AG08396 (cell line): ENCODE measurements at places on chromosomes 3 and 15.

- DNase-seq = peak; percentile 40
Measured at GRCh38 chr15:60835974-60836373, 357.0 kb upstream of the ICE2 start.

DNA sequence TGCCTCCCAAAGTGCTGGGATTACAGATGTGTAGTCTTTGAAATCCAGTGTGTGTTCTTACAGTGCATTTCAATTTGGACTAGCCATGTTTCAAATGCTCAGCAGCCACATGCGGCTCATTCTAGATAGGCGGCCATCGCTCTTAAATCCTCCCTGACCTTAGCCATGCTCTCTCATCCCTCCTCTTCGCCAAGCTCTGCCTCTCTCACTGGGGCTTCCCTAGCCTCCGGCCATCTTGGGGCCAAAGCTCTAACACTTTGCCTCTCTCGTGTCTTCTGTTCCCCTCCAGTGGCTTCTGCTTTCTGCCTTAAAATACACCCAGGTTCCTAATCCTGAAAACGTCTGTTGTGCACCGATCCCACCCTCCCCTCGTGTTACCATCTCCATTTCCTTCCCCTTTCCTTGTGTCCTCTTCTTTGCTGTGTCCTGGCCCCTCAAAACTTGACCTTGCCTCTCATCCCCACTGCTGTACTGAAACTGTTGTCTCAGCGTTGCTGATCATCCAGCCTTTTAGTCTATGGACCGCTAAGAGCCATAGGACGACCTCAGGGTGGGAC, 1.4 kb upstream of the GHRL start:
- no peak for DNase-seq

GRCh38 chr15:71435552-71435951, 320.3 kb downstream of the THSD4 start:
- DNase-seq = no peak

- no peak for DNase-seq
Measured at GRCh38 chr3:63042833-63043232, 167.6 kb upstream of the CADPS start.

DNA sequence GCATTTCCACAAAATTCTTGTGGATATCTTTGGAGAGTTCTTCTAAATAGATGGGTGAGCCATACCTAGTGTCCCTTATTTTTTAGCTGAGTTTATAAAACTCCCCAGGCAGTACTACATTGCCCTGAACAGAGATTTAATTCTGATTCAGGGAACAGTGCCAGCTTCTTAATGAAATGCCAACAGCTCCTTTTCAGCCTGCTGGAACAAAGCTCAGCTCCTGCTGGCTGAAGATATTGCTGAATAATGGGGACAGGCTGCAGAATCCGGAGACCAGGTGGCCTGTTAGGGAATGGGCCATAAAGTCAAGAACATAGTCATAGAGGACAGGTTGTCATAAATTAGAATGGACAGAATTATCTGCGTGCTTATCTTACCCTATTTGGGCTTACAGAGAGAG, 8.9 kb downstream of the HGD start:
- no peak for DNase-seq

GRCh38 chr3:117722856-117723255, 1013.3 kb downstream of the TUSC7 start:
- DNase-seq = no peak

GRCh38 chr3:127884041-127884440, 31.0 kb upstream of the KBTBD12 start:
- DNase-seq = no peak

DNA sequence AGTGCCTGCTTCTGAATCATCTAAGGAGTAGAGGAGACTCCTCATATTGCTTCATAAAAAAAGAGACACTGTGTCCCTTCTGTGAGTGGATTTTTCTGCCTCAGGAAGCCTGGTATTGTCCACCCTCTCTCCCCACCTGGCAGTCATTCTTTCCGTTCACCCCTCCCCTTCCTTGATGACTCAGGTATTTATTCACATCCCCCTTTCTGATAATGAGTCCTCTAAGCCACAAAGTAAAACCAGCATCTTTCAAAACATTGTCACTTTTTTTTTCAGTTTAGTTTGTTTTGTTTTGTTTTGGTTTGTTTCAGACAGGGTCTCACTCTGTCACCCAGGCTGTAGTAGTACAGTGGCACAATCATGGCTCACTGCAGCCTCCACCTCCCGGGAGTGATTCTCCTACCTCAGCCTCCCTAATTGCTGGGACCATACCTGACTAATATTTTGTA, 65.2 kb upstream of the UBE2E1 start:
- no peak for DNase-seq

GRCh38 chr15:45095661-45096060, 18.3 kb downstream of the DUOX2 start:
- no peak for DNase-seq
